ENCODE measurements at places on chromosomes 13 and 19.

DNA sequence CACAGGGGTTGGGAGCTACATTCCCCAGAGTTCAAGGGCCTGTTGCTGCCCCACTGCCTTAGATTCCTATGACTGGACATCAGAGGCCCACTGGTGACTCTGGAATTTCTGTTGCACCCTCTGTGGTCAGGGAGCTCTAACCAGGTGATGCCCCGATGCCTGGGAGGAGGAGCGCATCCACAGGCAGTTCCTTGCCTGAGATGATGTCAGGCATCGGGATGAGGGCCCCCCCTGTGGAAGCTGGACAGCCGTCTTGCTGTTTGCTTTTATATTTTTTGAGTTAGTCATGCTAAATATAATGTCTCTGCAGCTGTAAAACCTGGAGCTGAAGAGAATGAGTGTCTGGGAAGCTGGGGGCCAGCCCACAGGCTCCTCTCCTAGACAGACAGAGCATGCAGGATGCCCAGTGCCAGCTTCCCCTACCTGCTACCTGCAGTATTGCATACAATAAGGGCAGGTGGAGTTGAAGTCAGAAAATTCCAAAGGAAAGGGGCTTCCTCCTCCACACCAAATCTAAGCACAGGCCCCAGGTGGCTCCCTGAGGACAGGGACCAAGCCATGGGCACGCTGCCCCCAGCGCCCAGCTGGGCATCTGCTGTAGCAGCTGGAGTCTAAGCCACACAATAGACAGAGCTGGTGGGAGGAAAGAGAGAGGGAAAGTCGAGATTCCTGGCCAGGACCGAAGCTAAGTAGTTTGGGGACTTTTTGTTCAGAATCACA is 16.2 kb downstream of the COL4A2 start:
- peaks cover 94% of the 10 kb centered on the region for H3K4me1 ChIP-seq
- peak overlapping the region; percentile 94 for H3K27ac ChIP-seq
- no peak overlapping the region for H3K4me3 ChIP-seq
- peak; percentile 94 for DNase-seq

DNA sequence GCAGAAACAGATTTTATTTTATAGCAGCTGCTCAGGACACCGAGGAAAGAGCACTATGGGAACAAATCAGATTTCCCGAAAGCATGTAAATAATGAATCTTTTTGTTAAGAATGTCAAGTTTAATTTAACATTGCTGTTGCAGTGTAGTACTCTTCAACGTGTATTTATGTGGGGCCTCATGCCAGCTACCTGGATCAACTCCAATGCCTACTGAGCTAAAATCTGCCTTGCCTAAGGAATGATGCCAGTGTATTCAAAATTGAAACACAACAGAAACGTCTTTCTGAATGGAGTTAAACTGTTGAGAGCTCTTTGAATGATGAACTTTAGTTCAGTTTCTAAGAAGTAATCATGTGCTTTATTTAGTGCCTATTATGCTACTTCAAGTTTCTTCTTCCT is 1379.8 kb upstream of the ATXN8OS start:
- H3K27ac ChIP-seq, result no peak overlapping the region
- H3K27me3 ChIP-seq, result no peaks in the 10 kb centered on the region
- DNase-seq, result no peak
- H3K36me3 ChIP-seq, result no peaks in the 10 kb centered on the region

DNA sequence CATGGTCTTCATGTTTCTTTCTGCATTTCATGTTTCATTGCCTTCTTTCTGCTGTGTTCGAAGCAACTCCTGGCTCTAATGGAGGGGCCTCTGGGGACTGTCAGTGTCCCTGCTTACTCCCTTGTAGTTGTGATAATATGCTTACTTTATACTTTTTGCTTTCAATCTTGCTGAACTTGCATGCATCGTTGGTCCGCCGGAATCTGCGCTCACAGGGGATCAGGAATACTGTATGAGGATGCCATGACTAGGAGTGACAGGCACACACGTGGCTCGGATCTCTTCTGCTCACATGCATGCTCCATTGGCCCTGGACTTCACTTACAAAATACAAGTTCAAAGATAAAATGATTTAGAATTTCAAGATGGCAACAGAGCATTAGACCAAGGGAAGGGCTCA is 108.8 kb downstream of the SIPA1L3 start:
- no peaks in the 10 kb centered on the region for H3K27me3 ChIP-seq
- no peak overlapping the region for H3K27ac ChIP-seq

GRCh38 chr19:39502640-39503417 is 4.1 kb downstream of the DLL3 start:
- no peaks in the 10 kb centered on the region for H3K36me3 ChIP-seq
- no peak overlapping the region for H3K27ac ChIP-seq
- peaks cover 25% of the 10 kb centered on the region for H3K4me1 ChIP-seq
- DNase-seq, result peak; percentile 22
- H3K4me3 ChIP-seq, result no peak overlapping the region
- H3K27me3 ChIP-seq, result peaks cover 76% of the 10 kb centered on the region

GRCh38 chr19:1327125-1327524 is 41.5 kb downstream of the EFNA2 start:
- no peak overlapping the region for H3K4me3 ChIP-seq
- H3K27ac ChIP-seq, result no peak overlapping the region
- DNase-seq, result no peak

DNA sequence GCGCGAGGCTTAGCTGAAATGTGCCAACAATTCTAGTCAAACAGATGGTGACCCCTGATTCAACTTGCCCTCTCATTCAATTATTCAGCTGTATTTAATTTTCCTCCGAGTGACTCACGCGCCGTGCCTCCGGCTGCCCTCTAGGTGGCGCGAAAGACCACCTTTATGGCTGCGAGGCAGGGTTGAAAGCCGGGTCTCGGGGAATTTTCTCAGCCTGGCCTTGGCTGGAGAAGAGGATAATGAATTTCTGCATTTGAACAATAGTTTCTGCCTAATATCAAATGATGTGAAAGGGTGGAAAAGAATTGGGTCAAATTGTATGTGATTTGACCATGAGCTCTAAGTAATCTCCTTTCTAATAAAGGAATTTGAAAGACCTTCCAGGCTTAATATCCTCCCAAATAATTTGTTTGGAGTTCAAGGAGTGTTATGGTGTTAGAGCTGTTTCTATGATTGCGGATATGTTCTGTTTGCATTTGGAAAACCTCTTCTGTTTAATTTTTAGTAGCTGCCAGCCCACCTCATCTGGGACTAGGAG is 310.9 kb downstream of the ZNF536 start:
- no peaks in the 10 kb centered on the region for H3K36me3 ChIP-seq
- peak; percentile 88 for DNase-seq
- H3K4me3 ChIP-seq, result no peak overlapping the region
- peaks cover 18% of the 10 kb centered on the region for H3K4me1 ChIP-seq

DNA sequence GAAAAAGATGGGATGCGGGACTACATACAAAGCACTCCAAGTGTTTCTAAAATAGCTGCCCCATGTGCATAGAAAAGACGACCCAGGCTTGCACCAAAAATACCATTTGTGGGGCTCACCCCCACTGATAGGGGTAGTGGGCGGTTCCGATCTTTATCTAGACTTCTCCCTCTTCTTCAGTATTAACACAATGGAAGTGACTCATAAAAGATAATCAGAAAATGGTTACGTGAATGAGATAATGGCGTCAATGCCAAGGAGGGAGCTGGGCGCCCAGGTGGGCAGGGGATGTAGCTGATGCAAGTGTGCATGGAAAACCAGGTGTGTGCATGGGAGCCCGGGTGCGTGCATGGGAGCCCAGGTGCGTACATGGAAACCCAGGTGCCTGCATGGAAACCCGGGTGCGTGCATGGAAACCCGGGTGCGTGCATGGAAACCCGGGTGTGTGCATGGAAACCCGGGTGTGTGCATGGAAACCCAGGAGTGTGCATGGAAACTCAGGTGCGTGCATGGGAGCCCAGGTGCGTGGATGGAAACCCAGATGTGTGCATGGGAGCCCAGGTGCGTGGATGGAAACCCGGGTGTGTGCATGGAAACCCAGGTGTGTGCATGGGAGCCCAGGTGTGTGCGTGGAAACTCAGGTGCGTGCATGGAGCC is 32.7 kb downstream of the LAMP1 start:
- no peak for DNase-seq
- H3K27ac ChIP-seq, result no peak overlapping the region
- H3K4me3 ChIP-seq, result no peak overlapping the region
- H3K27me3 ChIP-seq, result no peaks in the 10 kb centered on the region

GRCh38 chr19:6270076-6270745 is 9.6 kb downstream of the MLLT1 start:
- no peak overlapping the region for H3K27ac ChIP-seq
- peaks cover 45% of the 10 kb centered on the region for H3K4me1 ChIP-seq
- peaks cover 57% of the 10 kb centered on the region for H3K36me3 ChIP-seq
- DNase-seq, result no peak

- no peak overlapping the region for H3K27ac ChIP-seq
- no peak overlapping the region for H3K4me3 ChIP-seq
- H3K27me3 ChIP-seq, result peaks cover 81% of the 10 kb centered on the region
- no peaks in the 10 kb centered on the region for H3K4me1 ChIP-seq
- peak; percentile 43 for DNase-seq
Measured at GRCh38 chr13:111329641-111330040, 9.2 kb downstream of the TEX29 start.

GRCh38 chr13:112768795-112769481 is 79.1 kb downstream of the ATP11A start:
- no peak for DNase-seq
- H3K4me3 ChIP-seq, result no peak overlapping the region
- no peaks in the 10 kb centered on the region for H3K4me1 ChIP-seq
- H3K27me3 ChIP-seq, result no peaks in the 10 kb centered on the region
- H3K36me3 ChIP-seq, result no peaks in the 10 kb centered on the region
- no peak overlapping the region for H3K27ac ChIP-seq

All from SJSA1 (cell line).